ENCODE measurements at places on chromosomes 7 and 10.

GRCh38 chr7:7769710-7770627 is 51.6 kb upstream of the RPA3 start:
- no peak for DNase-seq

GRCh38 chr10:122544493-122544892 is 16.1 kb upstream of the DMBT1 start:
- DNase-seq, result no peak

DNA sequence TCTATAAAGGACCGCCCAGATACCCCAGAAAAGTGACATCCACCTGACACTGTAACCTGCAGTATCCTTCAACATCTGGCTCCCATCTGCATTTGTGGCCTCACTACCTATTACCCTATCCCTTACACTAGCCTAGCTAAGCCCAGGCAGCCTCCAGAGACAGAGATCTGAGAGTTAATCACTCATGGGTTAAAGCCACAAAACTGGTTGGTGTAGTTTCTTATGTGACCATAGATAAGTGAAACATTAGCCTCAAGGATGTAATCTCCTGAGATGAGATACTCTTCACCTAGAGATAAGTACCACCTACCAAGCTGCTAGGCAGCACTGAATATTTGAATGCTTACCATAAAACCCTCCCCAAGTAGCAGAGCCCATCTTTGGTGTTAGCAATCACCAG is 35.4 kb downstream of the CTTNBP2 start:
- no peak for DNase-seq

GRCh38 chr10:12027539-12027938 is 15.1 kb downstream of the UPF2 start:
- no peak for DNase-seq

Measured in RKO (cell line).